ENCODE measurements at places on chromosomes 12 and 14. TPM values are rescaled to one million over a fixed set of nuclear protein-coding genes. Genes with fewer than 3 reads are reported as not detected.
A peak's percentile ranks its signal among the peaks of the same experiment; 100 is the strongest.

DNA sequence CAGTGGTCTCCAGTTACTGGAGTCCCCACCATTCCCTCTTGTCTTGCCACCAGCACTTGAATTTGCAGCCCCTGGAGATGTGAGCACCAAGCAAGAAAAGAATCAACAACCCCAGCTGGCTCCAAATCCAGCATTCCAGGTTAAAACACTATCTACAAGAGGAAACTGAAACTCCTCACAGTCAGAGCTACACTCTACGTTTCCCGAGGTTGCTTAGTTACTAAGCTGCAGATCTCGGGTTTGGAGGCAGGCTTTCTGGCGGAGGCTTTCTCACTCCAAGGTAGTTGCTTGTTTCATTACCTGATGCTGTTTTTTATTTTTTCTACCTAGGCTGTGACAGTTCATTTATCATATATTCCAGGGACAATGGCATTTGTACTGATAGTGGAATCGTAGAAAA, 248.1 kb downstream of the GLT1D1 start:
- H3K27ac ChIP-seq: no peak overlapping the region
- no peak overlapping the region for H3K4me3 ChIP-seq
- no peaks in the 10 kb centered on the region for H3K36me3 ChIP-seq
- H3K4me1 ChIP-seq: no peaks in the 10 kb centered on the region

- no peak for DNase-seq
- H3K27ac ChIP-seq: no peak overlapping the region
- H3K4me1 ChIP-seq: no peaks in the 10 kb centered on the region
- peaks cover 7% of the 10 kb centered on the region for H3K27me3 ChIP-seq
These were observed 244.7 kb downstream of the MSRB3 start for GRCh38 chr12:65522956-65523860.

DNA sequence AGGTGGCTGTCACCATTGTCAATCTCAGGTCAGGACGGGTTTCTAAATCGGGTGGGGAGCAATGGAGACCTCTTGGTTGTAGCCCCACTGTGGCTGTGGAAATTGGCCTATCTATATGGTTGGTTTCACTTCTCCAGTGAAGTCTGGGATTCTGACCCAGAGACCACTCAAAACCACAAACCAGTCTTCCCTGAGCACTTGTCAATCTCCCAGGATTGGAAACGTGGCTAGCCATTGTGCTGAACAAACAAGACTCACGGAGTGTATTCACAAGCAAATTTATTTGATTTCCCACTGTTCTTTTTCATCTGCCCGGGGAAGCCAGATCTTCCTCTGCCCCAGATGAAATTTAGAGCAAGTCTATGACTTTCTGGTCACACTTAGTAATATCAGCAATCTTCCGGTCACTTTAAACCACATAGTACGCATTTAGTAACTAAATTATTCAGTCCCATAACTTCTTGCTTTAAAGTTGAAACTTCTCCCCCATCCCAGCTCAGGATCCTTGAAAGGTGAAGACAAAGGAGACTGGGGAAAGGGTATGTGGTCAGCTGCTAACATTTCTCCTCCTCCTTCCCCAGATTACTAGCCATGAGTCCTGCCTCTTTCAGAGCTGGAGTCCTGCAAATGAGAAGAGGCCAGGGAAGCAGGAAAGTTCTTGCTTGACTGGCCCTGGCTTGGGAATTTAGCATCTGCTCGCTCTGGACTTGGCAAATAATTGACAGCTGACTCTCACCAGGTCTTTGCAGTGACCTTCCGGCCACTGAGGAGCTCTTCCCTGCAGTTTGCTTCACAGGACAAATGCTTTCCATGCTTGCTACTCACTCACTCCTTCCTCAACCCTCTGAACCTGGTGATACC, 123.2 kb upstream of the MAX start:
- H3K27me3 ChIP-seq: no peaks in the 10 kb centered on the region
- peaks cover 64% of the 10 kb centered on the region for H3K4me1 ChIP-seq
- no peak overlapping the region for H3K27ac ChIP-seq
- no peak for DNase-seq

DNA sequence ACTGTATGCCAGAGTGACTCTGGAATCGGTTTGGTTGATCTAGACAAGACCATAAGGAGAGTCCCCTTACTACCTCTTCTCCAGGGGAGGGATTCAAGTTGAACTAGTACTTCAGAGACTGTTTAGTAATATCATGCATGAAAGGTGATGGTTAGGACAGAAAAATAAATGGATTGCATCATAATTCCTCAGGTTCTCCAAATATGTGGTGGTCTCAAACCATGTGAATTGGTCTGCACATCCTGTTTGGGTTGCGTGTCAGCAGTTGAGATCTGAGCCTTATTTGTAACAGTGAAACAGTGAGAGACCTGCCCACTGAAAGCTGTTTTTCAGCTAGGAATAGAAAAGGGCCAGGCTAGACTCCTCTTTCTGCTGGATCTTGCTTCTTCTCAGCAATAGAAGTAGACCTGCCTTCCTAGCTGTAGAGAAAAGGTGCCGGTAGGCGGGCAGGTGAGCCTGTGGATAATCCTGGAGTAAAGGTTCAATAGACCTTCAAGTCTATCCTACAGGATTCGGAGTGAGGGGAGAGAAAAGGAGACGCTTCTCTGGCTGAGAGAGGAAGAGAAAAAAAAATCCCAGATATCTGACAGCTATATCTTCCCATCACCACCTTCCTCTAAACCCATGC, 258.5 kb upstream of the E2F7 start:
- H3K36me3 ChIP-seq: no peaks in the 10 kb centered on the region
- H3K4me3 ChIP-seq: peak overlapping the region; percentile 74
- no peak overlapping the region for H3K27ac ChIP-seq
- DNase-seq: no peak

DNA sequence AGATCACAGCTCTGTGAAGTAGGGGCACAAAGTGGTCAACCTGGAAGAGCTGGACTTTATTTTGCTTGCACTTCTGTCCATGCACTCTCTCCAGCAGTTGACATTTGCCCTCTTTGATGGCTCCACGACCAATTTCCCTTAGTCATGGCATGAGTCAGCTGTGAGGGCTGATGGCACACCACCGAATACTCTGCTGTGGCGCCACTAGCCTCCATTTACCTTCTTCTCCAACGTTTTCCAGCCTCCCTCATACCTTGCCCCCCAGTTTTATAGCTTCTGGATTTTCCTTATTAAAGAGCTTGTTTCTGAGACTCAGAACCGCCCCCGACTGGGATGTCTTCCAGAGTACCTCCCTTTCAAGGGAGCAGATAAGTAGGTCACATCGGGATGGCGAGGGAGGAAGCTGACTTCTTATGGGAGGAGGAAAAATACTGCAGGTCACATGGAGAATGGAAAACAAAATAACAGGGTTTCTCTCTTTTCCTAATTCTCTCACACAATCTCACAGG, 17.6 kb downstream of the NINJ2 start:
- no peaks in the 10 kb centered on the region for H3K27me3 ChIP-seq
- H3K4me1 ChIP-seq: peaks cover 46% of the 10 kb centered on the region
- H3K36me3 ChIP-seq: peaks cover 1% of the 10 kb centered on the region
- DNase-seq: no peak
- H3K4me3 ChIP-seq: peak overlapping the region; percentile 19

GRCh38 chr12:66241061-66242043, 52.3 kb downstream of the IRAK3 start:
- H3K27me3 ChIP-seq: peaks cover 9% of the 10 kb centered on the region
- no peaks in the 10 kb centered on the region for H3K4me1 ChIP-seq
- no peak overlapping the region for H3K27ac ChIP-seq
- no peak for DNase-seq

DNA sequence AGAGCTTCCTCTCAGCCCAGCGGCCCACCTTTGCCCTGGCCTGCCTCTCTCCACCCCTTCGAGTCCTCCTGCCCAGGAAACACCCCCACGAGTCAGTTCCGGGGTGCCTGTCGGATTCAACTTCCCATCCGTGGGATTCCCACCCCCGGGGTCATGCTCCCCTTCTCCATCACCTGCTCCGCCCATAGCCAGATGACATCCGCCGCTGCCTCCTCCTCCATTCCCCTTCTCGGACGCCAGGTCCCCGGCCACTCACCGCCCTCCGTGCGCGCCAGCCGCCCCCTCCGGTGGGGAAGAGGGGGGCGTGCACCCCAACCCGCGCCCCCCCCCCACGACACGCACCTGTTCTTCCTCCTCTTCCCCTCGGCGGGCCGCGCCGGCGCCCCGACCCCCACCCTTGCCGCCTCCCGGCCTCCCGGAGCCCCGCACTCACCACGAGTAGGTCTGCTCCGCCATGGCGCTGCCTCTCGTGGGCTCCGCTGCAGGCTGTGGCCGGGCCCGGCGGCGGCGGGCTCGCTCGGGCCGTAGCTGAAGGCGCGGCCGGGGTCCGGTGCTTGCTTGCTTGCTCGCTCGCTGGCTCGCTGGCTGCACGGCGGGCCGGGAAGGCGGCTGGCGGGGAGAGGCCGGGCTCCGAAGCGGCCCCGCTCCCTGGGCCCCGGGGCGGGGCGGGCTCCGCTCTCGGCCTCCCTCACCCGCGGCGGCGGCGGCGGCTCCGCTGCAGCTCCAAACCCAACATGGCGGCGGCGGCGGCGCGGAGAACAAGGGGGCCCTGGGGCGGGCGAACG, 554 bp downstream of the SPPL3 start:
- H3K4me1 ChIP-seq: peaks cover 35% of the 10 kb centered on the region
- peaks cover 12% of the 10 kb centered on the region for H3K36me3 ChIP-seq
- H3K27me3 ChIP-seq: no peaks in the 10 kb centered on the region

The SLC10A1 gene
- total RNA-seq: not detected

The KRT75 gene
- not detected for total RNA-seq
